ENCODE measurements at places on chromosomes 2 and 18. TPM values are rescaled to one million over a fixed set of nuclear protein-coding genes. Genes with fewer than 3 reads are reported as not detected.
A peak's percentile ranks its signal among the peaks of the same experiment; 100 is the strongest.

ELOA2 gene
- total RNA-seq, result not detected

HOXD1 gene
- total RNA-seq, result not detected

CYP27A1 gene
- 25.0 TPM for total RNA-seq

ASPRV1 gene
- total RNA-seq, result 0.29 TPM

ALPI gene
- total RNA-seq, result not detected

PJVK gene
- total RNA-seq, result 2.5 TPM

KCNIP3 gene
- total RNA-seq, result 0.29 TPM

SIGLEC15 gene
- total RNA-seq, result 8.0 TPM

ARPC2 gene
- 301 TPM for total RNA-seq

LBX2 gene
- total RNA-seq, result 5.4 TPM

RRM2 gene
- total RNA-seq, result 7.4 TPM

FAM237A gene
- total RNA-seq, result not detected

LAMA1 gene
- 8.3 TPM for total RNA-seq

ITPRIPL1 gene
- 1.4 TPM for total RNA-seq

POLE4 gene
- total RNA-seq, result 18.9 TPM

- DNase-seq, result peak; percentile 100
Observed at GRCh38 chr2:240433973-240434727, 1.3 kb upstream of the GPC1 start.

DNA sequence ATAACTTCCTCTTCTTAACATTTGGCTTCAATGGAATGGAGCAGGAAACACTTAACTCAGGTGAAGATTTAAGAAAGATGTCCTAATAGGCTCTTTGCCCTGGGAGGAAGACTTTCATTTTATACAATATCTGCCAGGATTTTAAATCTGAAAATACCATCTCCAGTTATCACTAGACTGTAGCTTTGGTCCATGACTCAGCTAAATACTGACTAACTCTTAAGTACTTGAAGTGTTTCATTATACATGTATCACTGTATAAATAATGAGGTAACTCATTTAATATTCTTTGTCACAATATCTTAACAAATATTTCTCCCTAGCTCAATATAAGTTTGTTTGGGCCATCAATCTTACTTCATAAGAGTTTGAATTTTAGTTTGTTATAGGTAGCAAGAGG is 34.7 kb downstream of the RBKS start:
- DNase-seq, result peak; percentile 11

GRCh38 chr2:74951211-74951754 is 7.2 kb upstream of the POLE4 start:
- DNase-seq, result no peak

DNA sequence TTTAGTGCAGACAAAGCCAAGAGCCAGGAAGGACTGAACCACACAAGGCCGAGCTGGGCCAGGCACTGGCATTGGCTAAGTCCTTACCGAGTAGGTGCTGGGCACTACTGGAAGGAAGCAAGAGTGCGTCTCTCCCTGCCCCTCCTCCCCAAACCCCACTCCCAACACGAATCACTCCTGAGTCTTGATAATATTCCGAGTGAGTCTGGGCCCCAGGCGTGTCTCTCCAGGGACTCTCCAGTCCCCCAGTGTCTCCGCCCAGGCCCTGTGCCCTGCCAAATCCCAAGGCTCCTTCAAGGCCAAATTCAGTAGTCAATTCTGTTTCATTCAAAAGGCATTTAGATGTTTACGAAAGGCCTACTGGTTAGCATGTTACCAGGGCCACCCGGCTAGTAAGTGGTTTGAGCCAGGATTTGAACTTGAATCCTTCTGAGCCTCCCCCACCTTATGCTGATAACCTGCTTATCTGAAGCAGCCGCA is 82.8 kb downstream of the GLI2 start:
- peak; percentile 99 for DNase-seq

DNA sequence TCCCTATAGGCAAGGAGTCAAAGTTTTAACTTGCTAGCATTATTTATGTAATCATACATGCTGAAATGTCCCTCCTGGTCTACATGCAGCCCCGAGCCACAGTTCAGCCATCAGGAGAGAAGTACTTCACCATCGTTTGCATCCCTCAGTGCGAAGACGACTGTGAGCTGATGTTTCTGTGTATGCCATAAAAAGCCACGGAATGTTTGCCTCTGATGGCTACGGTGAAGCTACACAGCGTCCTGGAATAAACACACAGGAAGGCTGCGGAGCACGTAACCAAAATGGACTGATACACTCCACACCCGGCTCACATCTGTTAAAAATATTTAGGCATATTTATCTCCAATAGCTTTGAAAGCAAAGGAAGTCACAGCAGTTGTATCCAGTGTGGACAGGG is 4.3 kb upstream of the SALL3 start:
- peak; percentile 73 for DNase-seq

DNA sequence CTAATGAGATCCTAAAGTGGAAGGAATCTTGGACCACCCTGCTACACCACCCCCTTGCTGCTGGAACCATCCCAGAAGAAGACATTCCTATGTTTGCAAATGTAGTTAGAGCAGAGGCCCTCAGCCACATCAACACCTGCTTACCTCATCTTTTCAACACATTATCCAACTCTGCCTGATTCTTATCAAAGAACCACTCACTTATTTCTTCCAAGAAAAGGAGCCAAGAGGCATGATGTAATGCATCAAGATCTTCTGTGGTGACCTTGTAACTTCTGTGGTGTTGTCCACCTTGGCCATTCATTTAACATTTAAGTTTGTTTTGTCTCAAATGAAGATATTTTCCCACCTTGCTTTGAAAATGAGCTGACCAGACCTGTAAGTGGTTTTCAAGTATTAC is 338.1 kb downstream of the CTNNA2 start:
- DNase-seq, result no peak

DNA sequence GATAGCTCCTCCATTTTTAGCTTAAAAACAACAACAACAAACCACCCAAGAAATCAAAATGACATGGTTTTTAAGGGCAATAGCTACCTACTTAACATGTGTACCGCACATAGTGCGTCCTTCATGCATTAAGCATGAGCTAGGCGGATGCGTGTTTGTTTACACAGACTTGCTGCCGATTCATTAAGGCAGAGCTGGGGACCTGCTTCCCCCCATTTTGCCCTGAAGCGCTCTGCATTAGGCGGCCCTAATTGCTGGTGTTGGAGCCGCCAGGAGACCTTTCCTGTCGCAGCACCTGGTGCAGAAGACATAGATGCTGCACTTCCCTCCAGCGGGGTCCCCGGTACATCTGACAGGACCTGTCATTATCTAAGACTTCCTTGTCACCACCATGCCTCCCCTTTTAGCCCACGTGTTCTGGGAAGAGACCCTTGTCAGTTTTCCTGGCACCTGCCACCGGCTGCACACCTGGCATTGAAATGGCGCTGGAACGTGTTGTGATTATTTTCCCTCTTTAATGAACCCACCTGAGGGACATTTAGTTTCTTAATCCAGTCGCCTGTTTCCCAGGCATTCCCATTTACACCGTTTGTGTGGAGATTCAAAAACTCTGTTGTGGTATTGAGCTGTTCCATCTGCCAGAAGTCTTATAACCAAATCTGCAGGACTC is 261.1 kb upstream of the RAB12 start:
- no peak for DNase-seq

DNA sequence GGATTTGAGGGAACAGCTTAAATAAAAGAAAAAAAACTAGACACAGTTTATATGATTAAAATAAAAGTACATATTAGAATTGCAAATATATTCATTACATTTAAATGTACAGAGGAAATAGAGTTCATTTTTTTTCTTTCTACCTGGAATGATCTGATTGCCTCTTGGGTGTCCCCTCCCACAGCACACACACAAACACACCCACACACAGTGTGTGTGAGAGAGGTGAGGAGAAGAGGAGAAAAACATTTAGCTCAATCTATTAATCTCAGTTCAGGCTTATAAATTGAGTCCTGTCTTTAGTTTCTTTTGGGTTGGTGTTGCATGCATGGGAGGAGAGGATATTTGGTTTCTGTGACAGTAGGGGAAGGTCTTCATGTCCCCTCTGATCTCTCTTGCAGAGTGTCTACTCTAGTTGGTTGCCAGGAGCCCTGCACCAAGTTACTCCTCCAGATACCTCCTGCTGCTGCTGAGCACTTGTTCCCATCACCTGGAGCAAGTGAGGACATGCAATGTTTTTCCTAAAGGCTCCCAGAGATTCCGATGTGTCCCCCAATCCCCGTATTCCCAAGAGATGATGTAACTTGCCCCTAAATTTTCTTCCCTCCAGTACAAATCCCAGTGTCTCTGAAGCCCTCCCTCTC is 50.8 kb upstream of the REG3A start:
- DNase-seq, result no peak

- DNase-seq, result no peak
Observed at GRCh38 chr2:150303281-150303680, 184.2 kb downstream of the RND3 start.

GRCh38 chr18:37383036-37383785 is 182.4 kb downstream of the CELF4 start:
- DNase-seq, result peak; percentile 73

DNA sequence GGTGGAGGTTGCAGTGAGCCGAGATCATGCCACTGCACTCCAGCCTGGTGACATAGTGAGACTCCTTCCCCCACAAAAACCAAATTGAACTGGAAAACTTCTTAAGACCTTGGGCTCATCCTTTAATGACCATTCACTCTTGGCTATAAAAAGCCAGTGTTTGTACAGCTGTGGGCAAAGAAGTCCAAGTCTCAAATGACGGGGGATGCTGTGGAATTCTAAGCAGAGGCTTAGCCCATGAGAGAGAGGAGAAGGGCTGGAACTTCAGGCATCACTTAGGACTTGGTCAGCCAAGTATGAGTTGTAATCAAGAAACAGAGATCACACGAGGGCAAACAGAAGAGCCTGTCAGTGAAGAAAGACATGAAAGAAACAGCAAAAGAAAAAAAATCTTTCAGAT is 79.3 kb upstream of the POU3F3 start:
- DNase-seq, result no peak

DNA sequence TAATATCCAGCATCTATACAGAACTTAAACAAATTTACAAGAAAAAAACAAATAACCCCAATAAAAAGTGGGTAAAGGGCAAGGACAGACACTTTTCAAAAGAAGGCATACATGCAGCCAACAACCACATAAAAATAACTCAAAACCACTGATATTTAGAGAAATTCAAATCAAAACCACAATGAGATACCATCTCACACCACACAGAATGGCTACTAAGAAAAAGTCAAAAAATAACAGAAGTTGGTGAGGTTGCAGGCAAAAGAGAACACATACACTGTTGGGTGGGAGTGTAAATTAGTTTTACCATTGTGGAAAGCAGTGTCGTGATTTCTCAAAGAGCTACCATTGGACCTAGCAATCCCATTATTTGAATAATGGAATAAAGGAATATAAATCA is 1973.9 kb upstream of the LRRTM1 start:
- DNase-seq, result no peak

- no peak for DNase-seq
Observed at GRCh38 chr18:73283032-73283431, 415.2 kb upstream of the NETO1 start.

GRCh38 chr2:217954051-217954450 is 48.7 kb downstream of the TNS1 start:
- DNase-seq, result no peak

DNA sequence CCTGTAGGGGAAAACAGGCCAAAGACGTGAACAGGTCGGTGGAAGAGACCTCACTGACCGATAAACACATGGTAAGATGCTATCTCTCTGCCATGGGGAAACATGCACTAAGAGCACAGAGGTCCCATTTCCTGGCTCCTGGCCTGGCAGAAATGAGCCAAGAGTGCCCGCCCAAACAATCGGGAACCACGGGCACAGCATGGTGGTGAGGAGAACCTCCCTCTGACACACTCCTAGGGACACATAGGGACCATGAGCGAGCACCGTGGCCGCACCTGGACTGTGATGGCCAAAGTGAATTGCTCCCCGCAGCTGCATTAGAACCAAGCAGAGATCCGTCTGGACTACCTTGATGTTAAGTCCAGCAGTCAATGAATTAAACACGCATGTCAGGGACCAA is 11.1 kb downstream of the HS6ST1 start:
- DNase-seq, result peak; percentile 59

DNA sequence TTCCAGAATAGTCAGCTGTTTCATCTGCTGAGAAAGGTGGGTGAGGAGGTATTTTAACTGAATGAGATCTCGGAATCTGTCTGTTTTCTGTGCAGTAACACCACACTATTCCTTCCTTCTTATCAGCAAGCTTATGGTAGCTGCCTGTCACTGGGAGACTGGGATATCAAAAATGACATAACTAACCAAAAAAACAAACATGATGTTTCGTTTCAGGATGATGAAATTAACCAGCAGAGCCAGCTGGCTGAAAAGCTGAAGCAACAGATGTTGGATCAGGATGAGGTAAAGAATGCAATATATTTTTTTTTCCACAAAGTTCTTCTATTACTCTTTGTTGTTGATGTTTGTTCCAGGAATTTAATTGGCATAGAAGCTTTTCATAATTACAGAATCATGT is 59.8 kb upstream of the LYPD6B start:
- no peak for DNase-seq

GRCh38 chr2:190467575-190468083 is 59.5 kb downstream of the MFSD6 start:
- DNase-seq, result no peak

DNA sequence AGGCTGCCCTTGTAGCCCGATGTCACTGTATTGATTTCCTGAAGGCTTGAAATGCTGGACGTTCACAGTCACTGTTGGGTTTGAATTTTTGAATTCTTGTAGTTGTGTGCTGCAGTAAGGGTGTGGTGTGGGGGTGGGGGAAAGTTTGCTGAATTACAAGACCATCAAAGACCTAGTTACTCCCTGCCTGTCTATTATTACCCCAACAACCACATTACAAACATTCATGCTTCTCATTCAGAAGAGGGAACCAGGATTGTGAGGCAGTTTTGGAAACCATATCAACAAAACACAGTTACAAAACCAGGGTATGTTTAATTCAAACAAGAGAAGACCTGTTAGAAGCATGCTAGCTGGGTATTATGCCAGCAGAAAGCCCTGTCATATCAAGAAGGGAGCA is 85.8 kb downstream of the CLHC1 start:
- no peak for DNase-seq

DNA sequence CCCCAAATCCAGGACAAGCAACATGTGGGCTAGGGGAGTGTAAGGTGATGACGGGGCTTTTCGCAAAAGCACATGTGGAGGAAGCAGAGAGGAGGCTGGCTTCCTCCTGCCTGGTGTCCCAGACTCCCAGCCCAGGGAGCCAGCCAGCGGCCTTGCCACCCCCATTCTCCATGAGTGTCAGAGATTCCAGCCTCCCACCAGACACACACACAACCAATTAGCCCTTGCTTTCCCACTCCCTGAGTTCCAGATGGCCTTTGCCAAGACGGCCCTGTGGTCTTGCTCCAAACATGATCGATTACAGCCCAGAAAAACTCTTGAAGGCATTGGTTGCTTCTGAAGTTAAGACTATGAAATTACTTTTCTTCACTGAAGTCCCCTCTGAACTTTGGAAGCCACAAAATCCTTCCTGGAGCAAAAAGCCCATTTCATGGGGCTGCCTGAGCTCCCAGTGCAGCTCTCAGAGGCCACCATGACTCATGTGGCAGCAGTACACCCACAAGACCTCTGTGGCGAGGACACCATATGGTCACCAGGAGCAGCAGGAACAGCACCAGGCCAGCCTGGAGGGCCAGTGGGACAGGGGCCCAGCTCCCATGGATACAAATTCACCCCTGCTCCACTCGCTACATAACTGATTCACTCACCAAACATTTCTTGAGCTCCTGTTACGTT is 69.1 kb upstream of the PID1 start:
- DNase-seq, result no peak

GRCh38 chr2:128510701-128511397 is 192.2 kb upstream of the HS6ST1 start:
- no peak for DNase-seq

GRCh38 chr18:21115519-21116411 is 4.2 kb upstream of the ROCK1 start:
- DNase-seq, result peak; percentile 79

- DNase-seq, result no peak
Observed at GRCh38 chr2:109721135-109721534, 73.0 kb upstream of the RGPD5 start.
